Left renal pelvis (tissue), 4 donors: ENCODE measurements at places on chromosomes 12 and 14. TPM values are rescaled to one million over a fixed set of nuclear protein-coding genes. Genes with fewer than 3 reads are reported as not detected.

DNA sequence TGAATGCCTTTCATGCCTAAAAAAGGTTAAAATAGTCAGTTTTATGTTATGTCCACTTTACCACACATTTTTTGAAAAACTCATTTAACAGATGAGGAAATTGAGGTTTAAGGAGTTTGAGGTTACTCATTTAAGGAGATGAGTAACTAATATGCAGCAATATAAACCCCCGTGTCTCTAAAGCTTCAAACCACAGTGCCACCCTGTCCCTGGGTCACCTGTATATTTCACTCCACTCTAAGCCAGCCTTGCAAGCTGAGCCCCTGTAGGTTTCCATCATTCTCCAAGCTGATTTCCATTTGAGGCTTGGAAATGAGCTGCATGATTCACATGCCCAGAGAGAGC lies 64.4 kb downstream of the NUAK1 start:
- DNase-seq = no peak

GRCh38 chr14:41662780-41663472 lies 56.2 kb downstream of the LRFN5 start:
- DNase-seq = no peak

DNA sequence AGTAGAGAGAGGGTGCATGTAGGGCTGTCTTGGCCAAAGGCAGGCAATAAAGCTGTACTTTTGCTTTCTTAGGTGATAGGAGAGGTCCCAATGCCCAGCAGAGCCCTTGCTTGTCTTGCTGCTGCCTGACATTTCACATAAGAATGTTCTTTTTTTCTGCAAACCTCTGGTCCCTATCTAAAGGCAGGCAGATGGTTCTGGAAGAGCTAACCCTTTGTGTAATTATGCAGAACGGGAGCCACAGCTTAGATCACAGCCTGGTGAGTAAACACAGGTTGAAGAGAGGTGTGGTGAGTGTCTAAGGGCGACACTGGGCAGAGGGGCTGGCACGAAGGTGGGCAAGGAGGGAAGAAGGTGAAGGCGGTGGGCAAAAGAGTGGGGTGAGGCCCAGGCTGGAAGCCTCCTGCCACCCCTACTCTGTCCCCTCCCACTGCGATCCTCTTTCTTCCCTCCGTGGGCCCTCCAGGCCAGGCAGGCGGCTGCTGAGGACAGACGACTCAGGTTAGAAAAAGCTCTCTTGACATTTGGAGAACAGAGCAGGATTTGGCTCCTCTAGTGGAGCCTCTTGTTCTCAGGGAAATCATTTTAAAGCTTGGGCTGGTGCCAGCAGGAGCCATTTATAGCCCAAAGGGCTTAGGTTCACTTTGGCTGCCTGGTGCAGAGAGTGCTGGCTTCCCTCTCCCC lies 42.8 kb downstream of the PRMT8 start:
- no peak for DNase-seq

DNA sequence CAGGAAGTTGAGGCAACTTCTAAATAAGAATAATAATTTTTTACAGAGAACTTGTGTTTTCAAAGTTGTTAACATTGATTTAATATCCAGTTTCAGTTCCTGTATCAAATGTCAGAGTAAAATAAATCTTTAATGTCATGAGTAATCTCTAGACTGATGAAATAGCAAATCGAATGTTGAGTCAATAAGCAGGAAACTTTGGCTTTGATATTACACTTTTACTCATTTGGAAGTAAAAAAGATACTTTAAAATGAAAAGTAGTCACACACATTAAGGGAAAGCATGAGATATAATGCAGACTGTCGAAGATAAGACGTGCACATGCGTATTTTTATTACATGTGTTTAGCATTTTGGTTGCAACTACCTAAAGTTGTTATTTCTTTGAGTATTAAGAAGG lies 78.2 kb upstream of the PTGDR start:
- no peak for DNase-seq

DNA sequence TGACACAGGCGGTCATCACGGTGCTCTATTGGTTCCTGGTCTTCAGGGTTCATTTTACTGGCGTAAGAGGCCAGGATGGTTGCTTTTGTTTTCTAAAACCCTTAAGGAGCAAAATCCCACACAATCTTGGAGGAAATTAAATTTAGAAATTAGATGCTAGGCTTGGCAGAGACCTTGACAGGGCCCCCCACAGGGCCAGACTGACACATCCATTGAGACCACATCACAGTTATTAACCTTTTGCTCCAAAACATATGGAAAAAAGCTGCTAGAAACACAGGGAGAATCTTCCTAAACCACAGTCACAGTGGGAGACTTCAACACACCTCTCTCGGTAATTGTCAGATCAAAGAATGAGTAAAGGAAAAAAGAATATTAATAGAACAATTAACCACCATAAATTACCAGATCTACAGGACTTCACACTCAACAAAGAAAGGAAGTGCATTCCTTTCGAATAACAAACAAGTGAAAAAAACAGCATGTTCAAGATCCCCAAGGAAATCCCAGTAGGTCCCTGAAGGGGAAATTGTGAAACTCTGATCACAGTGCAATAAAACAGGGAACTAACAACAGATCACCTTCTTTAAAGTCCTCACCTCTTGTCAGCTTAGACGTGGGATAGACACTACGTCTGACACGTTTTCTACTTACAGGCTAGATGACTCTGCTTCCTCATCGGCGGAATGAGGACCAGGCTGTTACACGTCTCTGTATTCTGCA lies 40.2 kb upstream of the TMEM179 start:
- no peak for DNase-seq

DNA sequence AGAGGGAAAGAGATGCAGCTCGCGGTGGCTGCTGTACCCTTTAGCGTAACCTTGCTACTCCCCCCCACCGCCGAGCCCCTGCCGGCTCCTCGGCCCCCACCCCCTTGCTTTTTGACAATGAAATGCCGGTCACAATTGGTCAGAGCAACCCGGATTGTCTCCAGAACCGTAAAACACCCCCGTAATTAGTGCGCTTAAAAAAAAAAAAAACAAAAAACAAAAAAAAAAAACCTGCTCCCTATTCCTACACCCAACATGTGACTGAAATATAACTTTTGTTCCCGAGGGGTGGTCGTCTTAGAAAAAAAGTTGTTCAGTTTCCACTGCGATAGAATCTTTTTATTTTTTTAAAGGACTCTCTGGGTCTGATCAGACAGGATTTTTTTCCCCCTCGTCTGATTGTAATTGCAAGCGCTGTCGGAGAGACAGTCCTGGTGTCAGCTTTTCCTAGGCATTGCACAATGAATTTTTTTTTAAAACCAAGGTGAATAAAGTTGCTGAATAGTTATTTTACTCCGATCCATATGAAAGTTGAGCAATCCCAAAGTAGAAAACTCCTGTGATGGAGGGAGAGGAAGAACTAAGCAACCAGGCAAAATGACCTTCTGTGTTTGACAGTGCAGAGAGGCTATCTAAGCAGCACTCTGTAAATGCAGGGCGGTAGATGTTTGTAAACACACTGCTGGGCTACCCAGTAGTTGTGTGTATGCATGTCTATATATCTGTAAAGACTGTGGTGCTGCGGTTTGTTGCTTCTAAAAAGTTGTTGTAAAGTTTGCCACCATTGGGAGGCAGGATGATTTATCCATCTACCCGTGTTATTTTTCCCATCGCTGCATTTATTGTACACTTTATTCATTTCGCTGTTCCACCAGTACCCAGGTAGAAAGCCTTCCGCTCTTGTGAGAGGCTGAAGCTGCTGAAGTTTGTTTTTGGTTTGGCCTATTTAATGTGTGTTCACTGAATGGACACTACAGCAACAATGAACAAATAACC lies 1.1 kb downstream of the ETV6 start:
- no peak for DNase-seq

- DNase-seq = no peak
Observed at GRCh38 chr12:7210642-7211151, 21.2 kb downstream of the PEX5 start.

DNA sequence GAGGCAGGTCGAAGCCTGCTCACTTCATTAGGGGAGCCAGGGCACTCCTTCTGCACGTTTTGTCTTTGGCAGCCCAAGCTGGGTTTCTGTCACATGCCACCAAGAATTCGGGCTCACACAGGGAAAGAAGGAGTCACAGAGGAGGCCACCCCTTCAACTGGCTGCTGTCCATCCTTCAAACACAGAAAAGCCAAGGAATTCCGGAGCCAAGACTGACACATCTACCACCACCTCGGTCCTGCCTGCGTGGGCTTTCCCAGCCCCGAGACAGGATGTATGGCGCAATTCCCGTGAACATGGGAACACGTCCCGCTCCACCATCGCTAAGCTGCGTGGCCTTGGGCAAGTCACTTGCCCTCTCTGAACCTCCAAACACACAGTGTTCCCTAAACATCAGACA lies 70.4 kb downstream of the NCOR2 start:
- DNase-seq = no peak

DNA sequence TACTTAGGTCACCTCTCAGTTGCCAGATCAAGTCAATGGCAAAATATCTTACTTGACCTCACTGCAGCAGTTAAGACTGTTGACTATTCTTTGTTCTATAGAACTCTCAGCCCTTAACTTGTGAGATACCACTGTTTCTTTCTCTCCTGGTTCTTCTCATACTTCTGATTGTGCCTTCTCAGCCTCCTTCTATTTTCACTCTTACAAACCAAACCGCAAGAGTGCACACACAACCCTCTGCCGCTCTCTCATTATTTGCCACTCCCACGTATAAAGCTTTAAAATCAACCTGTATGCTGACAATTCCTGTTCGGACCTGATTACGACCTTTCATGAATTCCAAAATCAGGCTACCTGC lies 4.5 kb downstream of the E2F7 start:
- DNase-seq = no peak

DNA sequence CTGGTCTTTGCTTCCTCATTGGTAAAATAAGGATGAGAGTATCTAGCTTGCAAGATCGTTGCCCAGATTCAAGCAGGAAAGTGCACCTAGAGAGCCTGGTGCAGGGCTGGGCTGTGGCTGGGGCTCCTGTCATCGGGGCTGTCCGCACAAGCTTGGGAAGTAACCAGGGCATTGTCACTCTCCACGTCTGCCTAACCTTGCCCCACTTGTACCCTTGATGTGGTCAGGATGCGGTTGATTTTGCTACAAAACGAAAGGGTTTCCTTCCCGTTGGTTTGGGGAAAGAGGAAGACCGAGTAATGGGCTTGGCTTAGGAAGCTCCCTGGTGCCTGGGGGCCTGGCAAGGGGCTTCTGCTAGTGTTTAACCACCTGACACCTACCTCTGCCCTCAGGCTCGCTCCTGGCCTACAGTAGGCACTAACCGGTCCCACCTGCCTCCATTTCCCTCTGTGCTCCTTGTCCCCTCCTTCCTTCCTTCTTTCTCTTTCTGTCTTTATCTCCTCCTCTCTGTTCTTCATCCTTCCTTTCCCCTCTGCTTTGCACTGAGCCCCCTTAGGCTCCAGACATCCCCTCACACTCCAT lies 21.8 kb downstream of the MVK start:
- no peak for DNase-seq

DNA sequence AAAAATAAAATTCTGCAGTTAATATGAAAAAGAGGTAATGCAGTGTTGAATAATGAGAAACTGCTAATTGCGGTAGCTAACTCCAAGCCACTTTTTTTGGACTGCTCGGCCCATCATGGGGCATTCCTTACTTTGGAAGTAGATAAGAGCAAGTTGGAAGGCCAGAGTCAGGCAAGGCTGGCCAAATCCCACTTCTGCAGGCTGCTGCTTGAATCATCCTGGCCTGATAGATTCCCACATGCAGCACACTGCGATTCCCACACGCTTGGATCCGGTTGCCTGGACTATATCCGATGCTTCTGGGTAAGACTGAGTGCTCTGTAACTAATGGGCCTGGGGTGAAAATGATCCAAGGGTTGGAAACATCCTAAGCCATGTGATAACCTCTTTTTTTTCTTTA lies 10.6 kb downstream of the EIF2B2 start:
- DNase-seq = no peak

DNA sequence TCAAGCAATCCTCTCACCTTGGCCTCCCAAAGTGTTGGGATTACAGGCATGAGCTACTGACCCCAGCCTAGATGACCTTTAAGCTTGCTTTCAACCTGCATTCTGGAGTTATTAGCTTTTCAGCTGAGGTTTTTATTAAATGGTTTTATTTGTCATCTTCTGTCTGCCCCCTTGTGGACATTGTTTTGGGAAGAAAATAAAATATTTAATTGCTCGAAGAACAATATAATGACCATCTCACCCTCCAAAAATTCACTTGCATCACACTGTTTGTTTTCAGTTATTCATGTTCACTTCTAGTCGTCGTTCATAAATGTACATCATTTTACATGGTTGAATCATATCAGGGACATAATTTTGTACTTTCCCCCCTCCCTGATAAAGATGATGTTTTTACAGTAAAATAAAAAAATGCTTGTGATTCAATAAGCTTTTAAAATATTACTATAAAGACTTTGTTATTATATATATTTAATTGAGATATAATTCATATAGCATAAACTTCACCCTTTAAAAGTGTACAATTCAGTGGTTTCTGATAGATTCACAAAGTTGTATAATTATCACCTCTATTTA lies 10.1 kb upstream of the SPATS2 start:
- no peak for DNase-seq

GRCh38 chr12:25566202-25566949 lies 13.3 kb upstream of the LMNTD1 start:
- no peak for DNase-seq

GRCh38 chr14:60757567-60758002 lies 23.0 kb downstream of the MNAT1 start:
- DNase-seq = no peak

DNA sequence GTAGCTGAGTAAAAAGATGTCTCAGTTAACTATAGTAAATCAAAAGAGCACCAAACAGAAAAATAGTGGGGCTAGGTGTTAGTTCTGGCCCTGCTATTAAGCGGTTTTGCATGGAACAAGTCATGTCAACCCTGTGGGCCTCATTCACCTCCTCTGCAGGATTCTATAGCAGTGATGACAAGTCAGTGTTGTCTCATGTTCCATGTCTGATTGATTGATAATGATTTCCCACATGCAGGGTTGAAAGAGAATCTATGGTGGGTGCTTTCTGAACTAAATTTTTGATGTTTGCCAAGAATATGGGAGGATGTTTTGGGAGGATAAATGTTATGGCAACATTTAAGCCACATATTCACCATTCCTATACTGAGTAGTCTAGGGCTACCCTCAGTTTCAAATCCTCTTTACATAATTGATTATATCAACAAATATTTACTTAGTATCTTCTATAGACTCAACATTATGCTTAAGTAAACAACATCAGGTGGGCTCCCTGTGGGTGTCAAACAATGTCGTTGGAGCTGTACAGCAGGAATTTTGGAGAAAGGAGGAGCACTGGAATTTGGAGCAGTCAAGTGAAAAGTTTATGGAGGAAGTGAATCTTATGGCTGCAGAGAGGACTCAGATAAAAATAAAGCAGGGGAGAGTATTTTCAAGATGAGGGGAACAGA lies 48.6 kb downstream of the IRAK3 start:
- no peak for DNase-seq

GRCh38 chr12:65525491-65526141 lies 247.1 kb downstream of the MSRB3 start:
- no peak for DNase-seq

The HSPB8 gene
- 6.2 TPM for polyA plus RNA-seq

The MSRB3 gene
- 20.3 TPM for polyA plus RNA-seq

The EFS gene
- polyA plus RNA-seq = 66.8 TPM

The SLC6A15 gene
- polyA plus RNA-seq = 0.41 TPM

The ADAMTS20 gene
- 0.78 TPM for polyA plus RNA-seq

The WIF1 gene
- 5.5 TPM for polyA plus RNA-seq

The HOXC13 gene
- not detected for polyA plus RNA-seq

The TTC5 gene
- polyA plus RNA-seq = 26.4 TPM

The PLEKHG3 gene
- 94.0 TPM for polyA plus RNA-seq

The RASAL1 gene
- polyA plus RNA-seq = 8.6 TPM
